ENCODE measurements at places on chromosomes 6 and 20.

GRCh38 chr6:47360388-47360787, 50.7 kb upstream of the TNFRSF21 start:
- DNase-seq = no peak

GRCh38 chr20:63545814-63546213, 1.7 kb downstream of the SRMS start:
- no peak for DNase-seq

DNA sequence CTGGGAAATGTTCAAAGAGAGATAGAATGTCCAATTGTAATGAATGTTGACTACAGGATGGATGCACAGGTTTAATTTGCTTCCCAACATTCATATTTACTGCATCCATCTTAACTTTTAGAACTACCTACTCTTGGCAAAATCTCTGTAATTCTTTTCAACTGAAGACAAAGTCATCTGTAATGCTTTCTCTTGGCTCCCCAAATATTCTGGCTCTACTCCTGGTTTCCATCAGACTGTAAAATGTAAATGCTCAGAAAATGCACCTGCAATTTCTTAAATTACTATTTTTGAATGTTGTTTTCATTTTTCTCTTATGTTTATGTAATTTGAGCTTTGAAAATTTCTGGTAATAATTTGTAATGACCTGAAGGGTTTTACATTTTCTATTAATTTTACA, 480.8 kb upstream of the IMPG1 start:
- no peak for DNase-seq

GRCh38 chr6:143197377-143197776, 136.7 kb downstream of the AIG1 start:
- no peak for DNase-seq

DNA sequence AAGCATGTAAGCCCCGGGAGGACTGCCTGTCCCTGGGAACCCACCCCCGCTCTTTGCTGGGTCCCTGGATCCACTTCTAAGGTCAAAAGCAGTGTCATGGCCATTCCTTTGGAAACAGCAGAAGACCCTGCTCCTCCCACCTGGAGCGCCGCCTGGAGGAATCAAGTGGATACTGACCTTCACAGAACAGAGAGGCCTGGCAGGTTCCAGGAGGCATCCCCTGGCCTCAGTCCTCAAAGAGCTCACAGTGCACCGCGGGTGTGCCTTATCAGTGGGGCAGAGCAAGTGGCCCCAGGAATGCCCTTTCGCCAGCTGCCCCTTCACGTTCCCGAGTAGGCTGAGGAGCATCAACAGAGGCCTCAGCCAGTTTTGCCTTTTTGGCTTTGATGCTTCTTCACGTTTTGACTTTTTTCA, 11.1 kb upstream of the SLC4A11 start:
- DNase-seq = no peak

DNA sequence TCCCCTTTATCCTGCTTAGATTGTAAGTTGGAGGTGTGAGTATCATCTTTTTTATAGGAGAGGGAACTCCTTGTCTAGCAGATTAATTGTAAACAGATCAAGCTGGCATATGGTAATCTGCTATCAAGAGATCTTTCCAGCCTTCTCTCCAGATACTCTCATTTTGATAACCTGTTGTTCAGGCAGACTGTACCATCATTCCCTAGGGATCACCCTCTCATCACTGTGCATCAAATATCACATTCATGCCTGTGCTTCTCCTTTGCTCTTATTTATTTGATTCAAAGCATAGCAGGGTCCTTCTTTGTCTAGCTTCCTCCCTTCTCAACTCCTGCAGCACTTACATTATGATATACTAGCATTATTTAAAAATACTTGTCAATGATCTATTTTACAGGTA, 73.8 kb downstream of the LRRC1 start:
- no peak for DNase-seq

DNA sequence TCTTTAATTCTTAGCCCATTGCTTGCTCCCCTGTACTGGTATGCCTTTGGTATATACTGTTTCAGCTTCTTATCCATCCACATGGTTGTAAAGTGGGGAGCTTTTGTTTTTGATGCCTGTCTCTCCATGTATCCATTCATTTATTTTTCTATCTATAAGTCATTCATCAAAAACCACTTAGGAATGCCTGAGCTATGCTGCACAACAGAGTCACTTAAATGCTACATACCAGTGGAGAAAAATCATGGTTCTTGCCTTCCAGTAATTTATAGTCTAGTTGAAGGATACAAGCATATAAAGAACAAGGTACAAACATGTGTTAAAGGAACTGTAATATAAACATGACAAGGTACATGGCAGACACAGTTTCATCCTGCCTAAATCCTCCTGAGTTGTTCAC, 347.3 kb downstream of the NRN1 start:
- DNase-seq = no peak

DNA sequence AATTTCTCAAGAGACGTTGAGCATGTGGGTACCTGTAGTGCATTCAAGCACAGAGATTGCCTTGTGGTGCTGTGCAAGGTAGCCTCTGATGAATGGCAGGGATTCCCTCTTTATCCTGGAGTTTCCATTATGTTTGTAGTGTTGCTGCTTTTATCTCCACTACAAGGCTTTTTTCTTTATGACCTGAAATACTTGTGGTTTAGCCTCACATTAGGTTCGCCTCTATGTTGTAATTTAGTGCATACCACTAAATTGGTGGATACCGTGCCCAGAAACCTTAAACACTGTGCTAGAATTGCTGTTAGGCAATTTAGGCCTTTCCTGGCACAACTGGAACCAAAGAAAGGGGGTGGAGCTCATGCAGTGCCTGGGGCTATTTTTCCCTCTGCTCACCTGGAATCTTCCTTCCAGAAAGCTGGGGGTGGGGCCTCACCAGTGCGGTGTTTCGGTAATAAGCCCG, 76.8 kb downstream of the NCOA7 start:
- DNase-seq = no peak

DNA sequence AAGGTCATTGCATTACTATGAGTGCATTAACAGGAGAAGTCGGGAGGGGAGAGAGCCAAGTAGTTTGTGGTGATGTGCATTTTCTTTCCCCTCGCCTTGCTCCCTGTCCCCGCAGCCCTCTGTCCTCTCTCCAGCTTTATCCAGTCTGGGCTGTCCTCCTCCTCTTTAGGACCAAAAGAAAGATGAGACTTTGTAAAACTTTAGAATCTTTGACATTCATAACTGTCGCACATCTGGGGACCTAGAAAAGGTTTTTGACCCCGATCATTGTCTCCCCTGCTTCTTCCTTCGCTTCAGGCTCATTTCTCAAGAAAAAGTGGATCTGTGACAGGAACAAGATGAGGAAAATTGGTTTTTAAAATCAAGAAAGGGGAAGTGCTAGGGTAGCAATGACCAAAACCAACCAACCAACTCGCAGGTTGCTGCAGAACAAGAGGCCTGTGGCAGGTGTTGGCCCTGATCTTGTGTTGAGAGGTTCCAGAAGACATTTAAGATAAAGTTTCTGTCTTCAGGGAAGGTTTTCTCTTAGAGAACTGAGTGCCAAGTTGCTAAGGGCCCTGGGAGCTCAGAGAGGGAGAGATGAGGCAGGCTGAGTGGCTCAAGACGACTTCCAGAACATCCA, 17.6 kb downstream of the SYTL3 start:
- DNase-seq = no peak

DNA sequence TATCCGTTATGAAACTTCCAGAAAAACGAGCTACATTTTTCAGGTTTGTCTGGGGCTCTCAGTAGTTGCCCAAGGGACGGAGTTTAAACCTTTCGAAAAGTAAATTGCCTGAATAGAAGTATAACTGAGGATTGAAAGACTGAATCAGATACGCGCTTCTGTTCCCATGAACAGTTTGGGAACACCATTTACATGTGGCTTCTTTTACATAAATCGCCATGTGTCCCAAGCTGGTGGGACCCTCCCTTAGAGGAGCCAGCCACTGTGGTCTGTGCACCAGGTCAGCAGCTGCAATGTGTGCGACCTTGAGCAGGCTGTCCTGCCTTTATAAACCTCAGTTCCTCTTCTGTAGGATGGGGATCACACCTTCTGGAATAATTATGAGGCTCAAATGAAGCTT, 11.0 kb downstream of the ENTPD6 start:
- no peak for DNase-seq

GRCh38 chr20:50916257-50916656, 15.0 kb downstream of the ADNP start:
- DNase-seq = no peak

GRCh38 chr6:77425216-77425615, 38.1 kb downstream of the HTR1B start:
- no peak for DNase-seq

GRCh38 chr6:13375360-13375878, 47.1 kb upstream of the TBC1D7 start:
- peak; percentile 35 for DNase-seq

- DNase-seq = peak; percentile 85
These were observed 2.3 kb upstream of the MARCKS start for GRCh38 chr6:113854531-113855499.

- no peak for DNase-seq
These were observed 42.4 kb downstream of the SLC2A10 start for GRCh38 chr20:46751856-46752255.

DNA sequence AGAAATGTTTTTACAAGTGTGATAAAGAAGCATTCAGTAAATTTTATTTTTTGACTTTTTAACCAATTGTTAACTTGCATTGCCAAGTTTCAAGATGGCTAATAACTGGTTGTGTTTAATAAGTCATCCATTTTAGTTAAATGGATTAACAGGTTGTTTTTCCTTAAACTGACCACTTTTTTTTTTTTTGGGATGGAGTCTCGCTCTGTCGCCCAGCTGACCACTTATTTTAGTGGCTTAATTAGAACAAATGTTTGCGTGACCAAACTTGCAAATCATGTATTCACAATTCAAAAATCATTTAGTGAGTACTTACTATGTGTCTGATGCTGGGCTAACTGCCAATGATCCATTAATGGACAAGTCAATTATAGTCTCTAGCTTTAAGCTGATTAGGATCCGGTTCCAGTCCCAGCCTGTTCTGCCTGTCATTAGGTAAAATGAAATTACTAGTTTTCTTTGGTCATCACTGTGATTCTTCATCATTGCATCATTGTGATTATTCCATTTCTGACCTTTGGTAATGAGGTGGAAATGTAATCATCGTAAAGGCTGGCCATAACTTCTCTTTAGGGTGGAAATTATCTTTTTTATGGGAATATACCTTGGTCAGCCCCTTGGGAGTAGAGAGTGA, 729.2 kb upstream of the MARCKS start:
- DNase-seq = no peak

DNA sequence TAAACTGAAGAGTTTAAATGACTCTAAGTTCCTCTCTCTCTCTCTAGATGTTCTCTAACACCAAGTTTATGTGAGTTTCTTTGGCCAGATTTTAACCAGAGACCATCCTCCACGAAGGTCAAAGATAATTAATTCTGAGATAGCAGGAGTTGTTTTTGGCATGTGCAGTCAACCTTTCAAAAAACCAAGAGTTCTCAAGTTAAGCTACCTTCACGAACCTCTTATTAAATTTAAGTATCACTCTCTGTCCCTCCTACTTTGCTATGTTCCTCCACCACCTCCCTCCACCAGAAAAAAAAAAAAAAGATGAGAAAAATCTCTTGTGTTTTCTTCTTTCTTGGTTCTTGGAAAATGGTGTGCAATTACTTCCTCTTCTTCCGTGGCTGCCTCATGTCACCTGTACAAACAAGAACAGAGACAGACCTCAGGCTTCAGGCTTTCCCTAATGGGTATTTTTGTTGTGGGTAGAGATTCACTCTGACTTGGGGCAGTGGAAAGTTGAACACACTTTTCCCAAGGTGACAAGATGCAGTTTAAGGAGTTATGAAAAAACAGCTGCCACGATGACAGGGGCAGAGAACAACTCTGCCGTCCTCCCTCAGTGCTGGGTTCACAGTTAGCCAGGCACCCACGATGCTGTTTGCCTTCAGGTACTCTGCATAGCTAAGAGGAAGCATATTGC, 64.3 kb downstream of the ADTRP start:
- DNase-seq = no peak

DNA sequence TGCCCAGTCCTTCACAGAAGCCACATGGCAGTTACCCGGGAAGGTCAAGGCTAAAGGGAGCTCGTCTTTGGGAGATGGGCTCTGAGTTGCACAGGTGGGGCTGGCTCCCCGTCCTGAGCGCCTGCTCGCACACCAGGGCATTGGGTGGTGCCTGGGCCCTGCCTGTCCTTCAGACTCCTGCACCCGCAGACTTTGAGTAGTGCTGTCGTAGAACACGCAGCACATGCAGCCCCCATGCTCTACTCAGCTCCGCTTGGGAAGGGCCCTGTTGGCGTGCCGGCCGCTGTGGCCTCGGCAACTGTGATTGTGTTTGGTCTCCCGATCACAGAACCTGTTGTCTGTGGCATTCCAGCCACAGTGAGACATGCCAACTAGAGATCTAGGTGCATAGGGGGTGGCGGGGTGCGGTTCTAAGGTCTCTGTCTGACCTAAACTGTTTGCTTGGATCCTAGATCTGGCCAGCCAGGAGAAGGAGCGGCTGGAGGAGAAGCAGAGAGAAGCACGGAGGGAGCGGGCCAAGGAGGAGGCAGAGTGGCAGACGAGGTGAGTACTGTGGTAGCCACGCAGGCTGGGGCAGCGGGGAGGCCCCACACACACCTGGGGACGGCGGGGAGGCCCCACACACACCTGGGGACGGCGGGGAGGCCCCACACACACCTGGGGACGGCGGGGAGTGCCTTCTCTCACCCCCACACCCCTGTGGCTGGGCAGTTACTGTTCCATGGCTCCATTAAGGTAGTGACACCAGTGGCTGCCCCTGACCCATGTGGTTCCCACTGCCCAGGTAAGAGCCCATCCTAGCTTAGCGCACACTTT, 11.3 kb upstream of the ADRM1 start:
- DNase-seq = no peak

DNA sequence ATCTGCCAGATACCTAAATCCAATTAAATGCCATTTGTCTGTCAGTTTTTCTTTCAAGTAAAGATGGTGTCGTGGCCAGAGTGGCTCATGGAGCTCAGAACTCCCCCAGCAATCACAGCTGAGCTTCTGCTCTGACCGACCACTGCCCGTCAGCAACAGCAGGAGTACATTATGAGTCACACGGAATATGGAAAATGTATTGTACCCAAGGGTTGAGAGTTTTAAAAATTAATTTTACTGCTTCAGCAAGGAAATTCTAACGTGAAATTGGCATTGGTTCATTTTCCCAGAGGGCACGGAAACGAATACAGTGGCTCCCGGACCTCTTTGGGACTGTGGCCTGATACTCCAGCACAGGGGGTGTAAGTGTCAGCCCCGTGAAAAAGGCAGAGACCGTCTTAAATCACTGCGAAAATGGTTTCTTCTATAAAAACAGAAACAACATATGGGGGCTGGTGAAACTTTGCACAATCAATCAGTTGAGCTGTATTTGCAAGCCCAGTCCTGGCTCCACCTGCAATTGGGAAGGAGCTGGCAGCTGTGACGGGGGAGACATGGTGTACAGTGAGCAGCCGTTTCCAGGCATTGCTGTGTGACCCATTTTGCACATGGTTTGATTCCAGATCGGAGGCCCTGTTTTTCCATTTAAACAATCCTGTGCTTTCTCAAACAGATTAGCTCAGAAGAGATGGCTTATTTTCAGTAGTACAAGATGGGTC, 12.8 kb downstream of the NPEPL1 start:
- DNase-seq = no peak

- DNase-seq = no peak
These were observed 167.6 kb downstream of the TFAP2B start for GRCh38 chr6:50986319-50986718.

GRCh38 chr20:63977739-63978276, 1.6 kb downstream of the SAMD10 start:
- peak; percentile 49 for DNase-seq

- no peak for DNase-seq
These were observed 14.3 kb downstream of the SLA2 start for GRCh38 chr20:36631646-36632045.

- no peak for DNase-seq
These were observed 497.2 kb upstream of the JARID2 start for GRCh38 chr6:14748679-14749078.

GRCh38 chr6:56521454-56521853, 121.2 kb downstream of the DST start:
- no peak for DNase-seq
